ENCODE measurements at places on chromosomes 7 and 10.

DNA sequence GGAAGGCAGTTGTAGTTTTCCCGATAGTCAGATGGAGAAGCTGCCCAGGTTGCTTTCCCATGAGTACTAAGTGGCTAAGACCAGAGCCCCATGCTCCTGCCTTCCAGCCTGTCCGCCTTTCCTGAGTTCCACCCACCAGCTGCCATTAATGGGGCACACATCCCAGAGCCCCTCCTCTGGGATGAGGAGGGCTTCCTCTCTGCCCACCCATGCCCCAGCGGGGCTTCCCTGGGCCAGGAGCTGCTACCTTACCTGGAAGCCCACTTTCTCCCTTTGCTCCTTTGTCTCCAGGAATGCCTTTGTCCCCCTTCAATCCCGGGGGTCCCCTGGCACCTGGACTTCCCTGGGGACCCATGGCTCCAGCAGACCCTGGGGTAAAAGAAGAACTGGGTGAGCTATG, 7.8 kb downstream of the SFTPD start:
- no peak for DNase-seq

GRCh38 chr10:102452672-102453340, 1.5 kb upstream of the C10orf95 start:
- no peak for DNase-seq

GRCh38 chr10:43965918-43966570, 317.4 kb upstream of the ZNF32 start:
- DNase-seq: no peak

- no peak for DNase-seq
Measured at GRCh38 chr10:52814506-52814905, 41.9 kb upstream of the MBL2 start.

GRCh38 chr10:70060389-70060788, 7.7 kb downstream of the MACROH2A2 start:
- no peak for DNase-seq

DNA sequence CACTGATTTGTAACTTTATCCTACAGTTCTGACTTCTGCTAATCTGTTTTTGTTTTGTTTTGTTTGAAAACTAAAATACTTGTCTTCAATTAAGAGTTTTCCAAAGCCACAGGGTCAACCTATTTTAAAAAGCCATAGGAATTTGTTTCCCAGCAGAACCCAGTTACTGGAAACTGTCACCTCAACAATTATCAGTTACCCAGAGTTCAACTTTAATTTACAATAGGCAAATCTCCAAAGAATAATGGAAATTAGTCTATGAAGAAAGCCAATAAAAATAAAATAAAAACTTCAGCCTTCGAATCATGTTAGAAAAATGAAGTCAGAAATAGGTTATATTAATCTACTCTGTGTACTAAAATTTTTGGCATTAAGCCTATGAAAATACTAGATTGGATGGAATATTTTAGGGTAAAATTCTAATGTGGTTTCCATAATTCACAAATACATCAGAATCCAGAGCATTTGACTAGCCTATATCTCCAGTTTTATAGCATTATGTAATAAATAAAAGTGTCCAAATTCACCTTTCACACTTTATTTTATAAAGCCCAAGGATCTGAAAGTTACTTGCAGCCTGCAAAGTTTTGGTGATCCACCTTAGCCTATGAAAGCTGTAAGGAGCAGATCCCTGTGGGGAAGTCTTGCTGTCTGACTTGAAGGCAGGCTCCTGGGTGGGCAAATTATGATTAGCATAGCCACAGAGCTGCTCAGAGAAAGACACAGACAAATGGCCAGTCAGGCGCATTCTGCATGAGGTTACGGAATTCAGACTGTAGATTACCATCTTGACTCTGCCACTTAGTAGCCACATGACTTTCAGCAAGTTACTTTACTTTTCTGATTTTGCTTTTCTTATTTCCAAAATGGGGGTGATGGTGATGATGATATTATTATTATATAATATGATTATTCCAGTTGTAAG, 250.0 kb upstream of the HGF start:
- no peak for DNase-seq

DNA sequence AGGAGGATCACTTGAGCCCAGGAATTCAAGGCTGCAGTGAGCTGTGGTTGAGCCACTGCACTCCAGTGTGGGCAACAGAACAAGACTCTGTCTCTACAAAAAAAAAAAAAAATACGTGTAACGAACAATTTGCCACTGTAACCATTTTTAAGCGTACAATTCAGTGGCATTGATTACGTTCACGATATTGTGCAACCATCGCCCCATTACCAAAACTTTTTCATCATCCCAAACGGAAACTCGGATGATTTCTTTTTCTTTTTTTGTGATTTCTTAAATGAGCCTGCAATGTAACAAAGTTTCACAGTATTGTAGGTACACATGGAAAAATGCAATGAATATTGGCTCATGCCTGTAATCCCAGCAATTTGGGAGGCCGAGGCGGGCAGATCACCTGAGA, 9.5 kb downstream of the GRIFIN start:
- no peak for DNase-seq

All from amygdala (tissue), 56 donors.